ENCODE measurements at places on chromosomes 6 and 20.
A peak's percentile ranks its signal among the peaks of the same experiment; 100 is the strongest.

GRCh38 chr20:47508278-47508677, 6.6 kb downstream of the NCOA3 start:
- DNase-seq: no peak

DNA sequence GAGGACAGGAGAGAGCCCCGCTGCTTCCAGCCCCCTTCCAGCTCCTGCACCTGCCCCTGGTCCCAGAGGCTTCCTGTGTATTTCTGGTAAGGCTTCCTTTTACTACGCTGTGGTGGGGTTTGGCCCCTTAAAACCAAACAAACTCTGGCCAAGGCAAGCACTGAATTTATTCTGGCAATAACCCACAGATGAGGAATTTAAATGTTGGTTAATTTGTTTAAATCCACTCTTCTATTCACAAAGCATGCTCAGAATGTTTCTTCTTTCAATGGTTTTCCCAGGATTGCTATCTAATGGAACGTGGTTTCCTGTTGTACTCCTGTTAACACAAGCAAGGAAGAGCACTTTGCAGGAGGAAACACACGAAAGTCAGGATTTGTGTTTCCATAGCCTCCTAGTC, 236.5 kb upstream of the FOXQ1 start:
- DNase-seq: no peak

- no peak for DNase-seq
Observed at GRCh38 chr6:48641544-48641943, 530.5 kb upstream of the PTCHD4 start.

- no peak for DNase-seq
Observed at GRCh38 chr6:14984519-14984853, 261.4 kb upstream of the JARID2 start.

DNA sequence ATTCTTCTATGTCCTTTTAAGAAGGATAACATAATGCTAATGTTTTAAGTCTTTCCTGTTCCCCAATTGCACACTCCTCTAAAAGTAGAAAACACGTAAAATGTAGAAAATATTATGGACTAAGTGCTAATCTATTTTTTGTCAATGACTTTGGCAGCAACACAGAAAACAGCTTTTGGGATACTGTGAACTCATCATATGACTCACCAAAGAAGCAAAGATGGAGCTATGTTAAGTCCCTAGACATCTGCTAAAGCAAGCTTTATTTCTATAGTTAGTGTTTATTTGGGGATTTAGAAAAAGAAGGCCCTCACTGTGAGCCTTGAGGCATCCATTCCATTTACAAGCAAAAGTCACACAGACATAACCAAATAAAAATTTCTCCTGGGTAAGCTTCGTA, 23.0 kb downstream of the OPN5 start:
- DNase-seq: no peak

- DNase-seq: no peak
Observed at GRCh38 chr6:56223995-56224394, 23.4 kb downstream of the COL21A1 start.

GRCh38 chr6:109612268-109612667, 78.7 kb downstream of the AK9 start:
- DNase-seq: no peak

- no peak for DNase-seq
Observed at GRCh38 chr20:44089987-44090674, 96.9 kb downstream of the JPH2 start.

DNA sequence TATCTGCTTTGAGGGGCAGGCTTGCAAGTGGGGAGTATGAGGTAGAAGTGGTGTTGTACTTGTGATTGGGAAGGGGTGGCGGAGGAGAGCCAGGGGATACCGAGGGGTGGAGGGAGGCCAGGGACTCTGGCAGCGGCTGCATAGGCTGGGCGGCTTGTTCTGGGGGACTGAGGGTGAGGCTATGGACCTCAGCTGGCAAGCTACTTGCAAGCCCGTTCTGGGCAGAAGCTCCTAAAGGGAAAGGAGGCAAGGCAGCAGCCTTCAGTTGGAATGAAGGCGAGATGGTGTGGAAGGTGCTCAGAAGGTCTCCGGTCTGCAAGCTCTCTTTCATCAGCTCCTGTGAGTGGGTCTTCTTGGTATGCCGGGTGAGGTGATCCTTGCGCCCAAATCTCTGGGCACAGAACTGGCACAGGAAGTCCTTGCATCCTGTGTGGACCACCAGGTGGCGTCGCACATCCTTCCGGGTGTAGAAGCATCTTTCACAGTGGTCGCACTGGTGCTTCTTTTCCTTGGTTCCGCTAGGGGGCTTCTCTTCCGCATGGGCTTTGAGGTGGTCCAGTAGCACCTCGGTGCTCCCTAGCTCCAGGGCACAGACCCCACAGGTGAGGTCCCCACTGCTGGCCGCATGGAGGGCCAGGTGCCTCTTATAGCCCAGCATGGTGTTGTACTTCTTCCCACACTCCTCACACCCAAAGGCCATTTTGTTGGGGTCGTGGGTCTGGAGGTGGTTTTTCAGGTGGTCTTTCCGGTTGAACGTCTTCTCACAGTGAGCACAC, 66.0 kb downstream of the PLAGL1 start:
- peak; percentile 77 for DNase-seq

- peak; percentile 55 for DNase-seq
Observed at GRCh38 chr20:36093025-36093803, 61.3 kb upstream of the EPB41L1 start.

DNA sequence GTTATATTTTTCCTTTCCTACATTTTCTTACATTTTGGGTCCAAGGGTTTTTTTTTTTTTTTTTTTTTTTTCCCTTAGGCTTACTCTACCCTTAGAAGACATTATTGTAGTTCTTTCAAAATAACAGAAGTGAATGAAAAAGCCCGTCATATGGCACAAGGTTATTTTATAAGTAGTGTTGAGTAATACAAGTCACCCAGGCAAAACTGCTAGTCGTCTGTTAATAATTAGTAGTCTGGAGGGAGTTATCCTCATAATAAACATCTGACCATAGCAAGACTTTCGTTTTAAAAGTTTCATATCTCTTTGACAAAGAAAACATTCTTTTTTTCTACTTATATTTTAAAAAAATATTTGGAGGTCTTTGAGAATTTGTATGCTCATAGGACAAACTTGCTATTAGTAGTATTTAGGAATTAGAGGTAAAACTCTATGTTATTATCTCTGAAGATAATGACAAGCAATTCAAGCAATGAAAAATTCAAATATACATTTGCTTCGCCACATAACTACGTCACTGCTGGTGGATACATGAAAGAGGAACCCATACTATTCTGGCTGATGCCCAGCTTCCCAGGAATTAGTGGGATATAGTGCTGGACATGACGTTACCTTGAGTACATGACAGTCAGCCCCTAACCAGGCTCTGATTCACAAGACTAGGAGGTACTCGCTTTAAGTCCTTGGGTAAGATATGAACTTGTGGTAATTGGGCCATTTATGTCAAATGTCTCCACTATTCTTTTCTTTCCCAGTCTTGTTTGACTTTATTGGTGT, 532.8 kb downstream of the GRIK2 start:
- DNase-seq: no peak

DNA sequence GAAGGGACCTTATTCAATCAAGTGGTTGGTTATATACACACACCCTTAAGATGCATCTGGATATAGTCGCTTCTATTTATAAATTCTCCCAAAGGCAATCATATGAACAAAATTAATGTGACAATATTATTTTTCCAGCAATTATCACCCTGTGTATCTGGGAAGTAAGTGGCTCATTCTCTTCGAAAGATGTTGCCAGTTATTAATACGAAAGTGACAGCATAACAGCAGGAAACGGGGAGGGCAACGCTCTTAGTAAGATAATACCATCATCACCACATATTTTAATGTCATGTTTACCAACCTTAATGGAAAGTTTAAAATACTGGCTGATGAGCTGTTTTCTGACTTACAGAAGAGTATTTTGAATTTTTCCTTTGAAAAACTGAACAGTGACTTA, 697.2 kb upstream of the AGPAT4 start:
- no peak for DNase-seq

- no peak for DNase-seq
Observed at GRCh38 chr20:4040283-4041179, 25.2 kb upstream of the RNF24 start.

- DNase-seq: no peak
Observed at GRCh38 chr6:8006208-8006607, 58.0 kb downstream of the BLOC1S5 start.

GRCh38 chr6:23650676-23651075, 475.3 kb upstream of the NRSN1 start:
- DNase-seq: no peak

DNA sequence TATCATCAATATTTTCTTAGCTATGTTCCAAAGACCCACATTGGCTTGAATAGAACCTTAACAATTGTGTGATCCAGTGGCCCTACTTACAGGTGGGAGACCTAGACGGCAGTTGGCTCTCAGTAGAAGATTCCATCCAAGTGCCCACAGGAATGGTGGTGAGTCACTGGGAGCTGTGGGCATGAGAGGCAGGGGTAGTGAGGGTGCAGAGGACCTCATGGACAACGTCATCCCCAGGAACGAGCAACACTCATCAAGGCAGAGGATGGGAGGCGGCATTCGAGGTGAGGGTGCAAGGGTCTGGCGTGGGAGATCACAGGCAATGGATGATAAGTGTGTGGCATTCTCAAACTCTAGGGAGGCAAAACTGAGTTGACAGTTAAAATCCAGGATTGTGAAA, 17.5 kb upstream of the SPO11 start:
- DNase-seq: no peak

DNA sequence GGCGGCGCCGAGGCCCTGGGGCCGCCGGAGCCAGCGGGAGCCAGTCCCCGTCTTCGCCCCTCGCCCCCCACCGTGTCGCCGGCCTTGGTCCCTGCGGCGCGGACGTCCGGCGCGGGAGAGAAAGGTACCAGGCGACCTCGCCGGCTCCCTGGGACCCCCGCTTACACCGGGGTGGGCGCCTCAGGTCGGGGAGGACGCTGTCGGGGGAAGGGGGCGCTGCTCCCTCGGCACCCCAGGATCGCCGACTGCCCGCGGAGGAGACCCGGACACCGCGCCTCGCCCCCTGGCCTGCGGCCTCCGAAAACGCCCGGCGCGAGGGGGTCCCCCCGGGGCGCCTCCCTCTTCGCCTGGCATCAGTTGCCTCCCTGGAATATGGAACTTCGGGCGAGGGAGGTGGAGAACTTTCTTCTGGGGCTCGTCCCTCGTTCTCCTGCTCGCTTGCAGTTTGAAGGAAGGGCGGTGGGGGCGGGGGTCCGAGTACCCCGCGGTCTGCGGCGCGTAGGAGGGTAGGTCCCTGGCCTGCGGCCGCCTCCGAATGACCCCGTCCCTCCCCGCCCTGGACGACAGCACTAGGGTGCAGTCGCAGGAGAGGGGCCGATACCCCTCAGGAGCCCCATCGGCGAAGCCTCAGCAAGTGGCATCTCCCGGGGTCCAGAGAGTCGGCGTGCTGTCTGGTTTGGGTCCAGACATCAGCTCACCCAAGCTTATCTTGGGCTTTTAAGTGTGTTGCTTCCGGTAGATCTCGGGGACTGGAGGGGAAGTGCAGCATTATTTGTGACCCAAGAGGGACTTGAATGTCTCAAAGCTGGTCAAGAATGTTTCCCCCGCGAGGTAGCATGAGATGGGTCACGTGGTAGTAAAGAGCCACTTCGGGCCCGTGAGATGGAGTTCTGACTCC, 549 bp downstream of the ANKRD6 start:
- peak; percentile 35 for DNase-seq

- no peak for DNase-seq
Observed at GRCh38 chr20:60050193-60050947, 92.1 kb downstream of the CDH26 start.

DNA sequence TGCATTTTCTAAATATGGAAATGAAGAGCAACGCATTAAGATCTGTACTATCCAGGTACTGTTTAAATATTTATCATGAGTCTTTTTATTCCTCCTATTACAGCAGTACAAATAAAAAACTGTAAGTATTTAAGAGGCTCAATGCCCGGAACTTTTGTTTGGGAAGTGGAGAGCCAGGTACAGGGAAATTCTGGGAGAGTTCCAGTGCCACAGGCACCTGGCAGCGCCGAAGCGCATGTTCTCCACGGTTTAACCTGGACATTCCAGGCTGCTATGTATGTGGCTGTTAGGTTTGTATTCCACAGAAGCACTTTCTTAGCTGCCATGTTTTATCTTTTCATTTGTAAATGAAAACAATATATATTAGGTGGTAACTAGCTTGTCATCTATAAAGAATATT, 81.7 kb downstream of the PREP start:
- no peak for DNase-seq

- DNase-seq: no peak
Observed at GRCh38 chr6:74073999-74074398, 378.0 kb downstream of the CD109 start.

GRCh38 chr6:159691133-159691962, 1.7 kb downstream of the SOD2 start:
- no peak for DNase-seq

DNA sequence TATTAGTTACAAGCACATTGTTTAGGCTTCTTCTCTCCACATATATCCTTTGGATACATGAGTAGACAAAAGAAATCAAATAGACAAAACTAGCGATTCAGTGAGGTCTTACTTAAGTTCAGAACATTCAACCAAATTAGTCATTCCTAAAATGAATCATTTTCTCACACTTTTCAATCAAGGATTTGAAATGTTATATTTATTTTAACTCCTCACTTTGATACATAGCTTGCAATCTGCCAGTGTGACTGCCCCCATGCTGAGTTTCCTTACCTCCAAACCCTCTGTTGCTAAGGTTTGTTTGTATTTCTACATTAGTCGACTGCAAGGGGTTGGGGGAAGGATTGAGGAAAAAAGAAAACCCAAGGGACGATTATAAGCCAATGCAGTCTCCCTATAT, 3.5 kb upstream of the MOXD1 start:
- no peak for DNase-seq

DNA sequence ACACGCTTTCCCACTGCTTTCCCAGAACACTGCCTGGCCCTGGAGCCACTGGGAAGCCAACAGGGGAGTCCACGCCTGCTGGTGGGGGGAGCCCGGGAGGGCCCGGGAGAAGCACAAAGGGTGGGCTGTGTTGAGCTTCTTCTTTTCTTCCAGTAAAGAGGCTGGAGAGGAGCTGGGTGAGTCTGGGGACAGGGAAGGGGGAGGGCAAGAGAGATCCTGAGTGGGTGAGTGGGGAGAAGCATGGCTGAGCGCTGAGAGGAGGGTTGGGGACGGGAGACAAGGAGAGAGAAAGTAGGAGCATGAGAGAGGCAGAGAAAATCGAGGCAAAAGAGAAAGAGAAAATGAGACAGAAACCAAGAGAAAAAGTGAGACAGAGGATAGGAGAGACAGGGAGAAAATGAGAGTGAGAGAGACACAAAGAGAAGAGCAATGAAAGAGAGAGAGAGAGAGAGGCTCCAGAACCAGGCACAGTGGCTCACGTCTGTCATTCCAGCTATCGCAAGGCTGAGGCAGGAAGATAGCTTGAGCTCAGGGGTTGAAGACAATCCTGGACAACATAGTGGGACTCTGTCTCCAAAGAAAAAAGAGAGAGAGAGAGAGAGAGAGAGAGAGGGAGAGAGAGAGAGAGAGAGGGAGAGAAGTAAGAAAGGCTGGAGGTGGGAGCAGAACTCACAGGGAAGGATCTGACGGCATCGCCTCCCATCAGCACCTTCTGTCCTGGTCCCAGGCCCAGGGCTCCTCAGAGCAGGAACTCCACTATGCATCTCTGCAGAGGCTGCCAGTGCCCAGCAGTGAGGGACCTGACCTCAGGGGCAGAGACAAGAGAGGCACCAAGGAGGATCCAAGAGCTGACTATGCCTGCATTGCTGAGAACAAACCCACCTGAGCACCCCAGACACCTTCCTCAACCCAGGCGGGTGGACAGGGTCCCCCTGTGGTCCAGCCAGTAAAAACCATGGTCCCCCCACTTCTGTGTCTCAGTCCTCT, 2.0 kb downstream of the LST1 start:
- no peak for DNase-seq
